ENCODE measurements at places on chromosomes 16 and 17.

DNA sequence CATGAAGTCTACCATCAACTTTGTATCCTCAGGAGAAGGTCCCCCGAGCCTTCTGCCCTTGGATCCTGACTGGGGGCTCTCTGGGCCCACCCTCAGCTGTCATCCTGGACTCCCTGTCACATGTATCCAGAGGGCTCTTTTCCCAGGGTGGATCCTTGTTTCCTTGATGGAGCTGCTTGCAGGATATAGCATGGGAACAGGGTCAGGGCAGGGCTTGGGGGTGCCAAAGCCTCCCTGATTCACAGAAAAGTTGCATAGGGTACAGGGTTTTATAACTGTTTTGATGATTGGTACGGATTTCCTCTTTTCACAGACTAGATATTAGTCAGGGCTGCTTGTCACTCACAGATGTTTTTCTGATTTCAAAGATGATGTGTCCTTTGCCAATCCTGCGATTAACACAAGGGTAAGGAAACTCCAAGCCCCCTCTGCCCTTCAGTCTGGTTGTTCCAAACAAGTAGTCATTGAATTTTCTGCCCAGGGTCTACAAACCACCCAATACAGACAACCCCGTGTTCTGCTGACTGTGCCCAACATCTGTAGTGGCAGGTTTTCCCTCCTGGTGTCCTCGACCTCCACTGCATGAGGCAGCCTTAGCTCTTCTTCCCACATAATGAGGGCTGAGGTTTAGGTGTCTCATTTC, 20.6 kb upstream of the SLC35G3 start:
- DNase-seq, result no peak

DNA sequence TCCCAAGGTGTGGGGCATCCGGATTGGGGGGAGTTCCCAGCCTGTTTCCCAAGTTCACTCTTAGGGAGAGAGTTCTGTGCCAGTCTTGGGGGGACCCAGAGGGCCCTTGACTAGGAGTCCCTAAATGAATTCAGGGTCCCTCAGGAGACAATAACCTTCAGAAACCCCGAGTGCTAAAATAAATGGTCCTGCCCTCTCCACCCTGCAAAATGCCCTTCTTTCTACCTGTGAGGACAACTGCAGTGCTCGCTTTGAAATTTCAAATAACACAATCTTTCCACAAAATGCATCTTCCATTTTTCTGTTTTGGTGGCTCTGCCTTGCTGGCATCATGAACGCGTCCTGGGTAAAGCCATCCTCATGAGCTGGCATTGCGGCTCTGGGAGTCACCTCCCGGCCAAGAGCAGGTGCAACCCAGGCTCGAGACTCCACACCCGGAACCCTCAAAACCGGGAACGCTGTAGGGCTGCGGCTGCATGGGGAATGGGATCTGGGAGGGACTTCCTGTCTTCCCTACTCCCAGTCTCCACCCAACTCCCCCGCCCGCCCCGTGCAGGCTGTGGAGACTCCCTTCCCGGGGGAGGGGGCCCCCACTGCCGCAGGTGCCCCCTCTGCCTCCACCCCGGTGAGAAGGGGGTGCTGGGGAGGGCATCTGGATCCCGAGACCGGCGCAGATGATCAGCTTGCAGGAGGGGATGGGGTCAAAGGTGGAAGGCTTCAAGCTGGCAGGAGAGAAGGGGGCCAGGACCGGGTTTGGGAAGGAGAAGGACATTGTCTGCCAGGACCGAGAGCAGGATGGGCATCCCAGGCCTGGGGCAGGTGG, at the start of gene ZNF205:
Gene ZNF205 (plus strand): TSS at position 529 of the 823 bp plus-strand sequence. CDS start 845 bp downstream, outside the sequence.
- peak; percentile 87 for DNase-seq

- DNase-seq, result no peak
Measured at GRCh38 chr17:44999433-44999832, 31.3 kb upstream of the C1QL1 start.

DNA sequence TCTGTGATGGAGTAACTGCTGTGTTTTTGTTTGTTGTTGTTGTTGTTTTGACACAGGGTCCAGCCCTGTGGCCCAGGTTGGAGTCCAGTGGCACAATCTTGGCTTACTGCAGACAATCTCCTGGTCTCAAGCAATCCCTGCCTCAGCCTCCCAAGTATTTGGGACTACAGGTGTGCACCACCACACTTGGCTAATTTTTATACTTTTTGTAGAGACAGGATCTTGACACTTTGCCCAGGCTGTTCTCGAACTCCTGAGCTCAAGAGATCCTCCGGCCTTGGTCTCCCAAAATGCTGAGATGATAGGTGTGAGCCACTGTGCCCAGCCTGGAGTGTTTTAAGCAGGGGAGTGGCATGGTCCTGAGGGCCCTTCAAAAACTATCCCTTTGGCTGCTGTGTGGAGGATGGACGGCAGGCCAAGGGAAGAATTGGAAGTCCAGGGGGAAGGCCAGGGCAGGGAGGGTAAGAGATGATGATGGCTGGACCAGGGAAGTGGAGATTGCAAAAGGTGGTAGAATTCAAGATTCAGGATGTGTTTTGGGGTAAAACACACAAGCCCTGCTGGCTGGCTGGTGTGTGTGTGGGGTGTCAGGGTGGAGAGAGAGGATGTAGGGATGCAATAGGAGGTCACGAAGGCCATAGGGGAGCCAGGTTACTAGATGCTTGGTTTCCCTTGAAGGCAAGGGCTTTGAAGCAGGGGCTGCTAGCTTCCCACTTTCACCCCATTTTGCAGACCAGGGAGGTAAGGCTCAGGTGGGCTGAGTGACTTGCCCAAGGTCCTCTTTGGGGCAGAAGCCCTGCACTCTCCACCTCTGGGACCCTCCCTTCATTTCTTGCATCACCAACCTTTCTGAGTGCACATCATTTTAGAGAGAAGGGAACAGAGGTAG, 18.8 kb upstream of the PLLP start:
- DNase-seq, result no peak

DNA sequence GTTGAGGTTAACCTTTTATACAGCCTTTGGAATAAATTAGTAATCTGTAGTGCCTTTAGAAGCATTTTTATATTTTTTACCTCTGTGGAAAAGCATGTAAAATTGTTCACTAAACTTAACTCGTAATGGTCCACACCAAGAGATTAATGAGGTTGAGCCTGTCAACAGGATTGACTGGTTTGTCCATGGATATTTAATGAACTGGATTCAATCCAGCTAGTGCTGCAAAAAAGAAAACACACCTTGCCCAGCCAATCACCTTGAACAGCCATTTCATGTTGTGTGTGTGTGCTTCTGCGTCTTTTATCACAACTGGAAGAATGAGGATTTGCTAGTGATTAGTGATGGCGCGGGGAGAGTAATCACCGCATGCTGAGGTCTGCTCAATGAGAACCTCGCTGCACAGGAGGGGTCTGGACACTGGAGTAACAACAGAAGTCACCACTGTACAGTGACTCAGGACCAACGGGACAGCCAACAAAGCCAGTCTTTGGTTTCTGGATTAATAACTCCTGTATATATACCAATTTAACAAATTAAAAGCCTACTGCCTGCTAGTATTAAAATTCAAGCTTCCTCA, 33.7 kb downstream of the LITAFD start:
- DNase-seq, result no peak

DNA sequence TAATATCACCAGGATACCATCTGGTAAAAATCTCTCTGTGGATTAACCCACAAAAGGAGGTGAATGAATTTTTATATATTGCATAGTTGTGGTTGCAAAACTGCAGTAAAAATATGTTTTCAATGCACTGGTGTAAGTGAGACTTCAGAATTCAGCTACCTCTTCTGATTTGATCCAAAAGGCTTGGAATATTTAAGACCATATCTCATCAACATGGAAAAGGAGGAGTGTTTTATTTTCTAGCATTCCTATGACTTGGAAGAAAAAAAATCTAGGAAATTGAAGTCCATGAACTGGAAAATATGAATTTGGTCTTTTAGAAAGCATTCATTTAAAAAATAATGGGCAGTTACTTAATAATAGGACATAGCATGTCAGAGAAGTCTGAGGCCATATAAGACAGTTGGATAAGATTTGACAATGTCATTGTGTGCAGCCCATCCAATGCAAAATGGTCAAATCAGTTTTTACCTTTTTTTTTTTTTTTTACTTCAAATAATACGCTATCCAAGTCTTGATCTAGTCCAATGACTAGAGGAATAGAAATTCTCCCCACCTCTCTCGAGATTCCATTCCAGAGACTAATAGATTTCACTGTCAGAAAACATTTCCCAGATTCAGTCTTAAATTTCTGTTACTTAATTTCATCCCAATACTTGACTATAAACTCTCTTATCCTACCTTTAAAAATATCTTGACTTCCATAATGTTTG, 364.9 kb upstream of the PMFBP1 start:
- DNase-seq, result no peak

DNA sequence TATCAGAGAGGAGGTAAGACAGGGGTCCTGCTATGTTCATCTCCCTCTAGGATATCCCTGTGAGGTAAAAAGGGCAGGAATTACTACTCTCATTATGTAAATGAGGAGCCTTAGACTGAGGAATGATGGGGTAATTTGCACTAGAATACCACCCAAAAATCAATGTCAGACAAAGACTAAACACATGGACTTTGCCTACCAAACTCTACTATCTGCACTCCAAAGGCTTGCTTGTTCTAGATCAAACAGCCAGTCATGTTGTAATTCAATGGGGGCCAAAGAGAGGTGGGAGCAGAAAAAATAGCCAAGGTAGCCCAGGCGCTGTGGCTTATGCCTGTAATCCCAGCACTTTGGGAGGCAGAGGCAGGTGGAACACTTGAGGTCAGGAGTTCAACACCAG, 120.7 kb downstream of the LYRM1 start:
- DNase-seq, result no peak

- no peak for DNase-seq
Measured at GRCh38 chr16:89360760-89361435, 129.5 kb downstream of the ANKRD11 start.

DNA sequence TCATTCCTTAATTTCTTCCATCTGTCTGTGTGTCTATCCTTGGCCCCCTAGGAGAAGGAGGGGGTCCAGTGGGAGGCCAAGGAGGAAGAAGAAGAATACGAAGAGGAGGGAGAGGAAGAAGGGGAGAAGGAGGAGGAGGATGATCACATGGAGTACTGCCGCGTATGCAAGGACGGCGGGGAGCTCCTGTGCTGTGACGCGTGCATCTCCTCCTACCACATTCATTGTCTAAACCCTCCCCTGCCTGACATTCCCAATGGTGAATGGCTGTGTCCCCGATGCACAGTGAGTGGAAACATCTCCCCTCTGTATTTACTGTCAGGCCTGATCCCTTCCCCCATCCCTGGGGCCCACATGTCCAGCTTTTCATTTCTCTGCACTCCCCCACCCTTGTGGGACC, 6.3 kb downstream of the CHD3 start:
- no peak for DNase-seq

DNA sequence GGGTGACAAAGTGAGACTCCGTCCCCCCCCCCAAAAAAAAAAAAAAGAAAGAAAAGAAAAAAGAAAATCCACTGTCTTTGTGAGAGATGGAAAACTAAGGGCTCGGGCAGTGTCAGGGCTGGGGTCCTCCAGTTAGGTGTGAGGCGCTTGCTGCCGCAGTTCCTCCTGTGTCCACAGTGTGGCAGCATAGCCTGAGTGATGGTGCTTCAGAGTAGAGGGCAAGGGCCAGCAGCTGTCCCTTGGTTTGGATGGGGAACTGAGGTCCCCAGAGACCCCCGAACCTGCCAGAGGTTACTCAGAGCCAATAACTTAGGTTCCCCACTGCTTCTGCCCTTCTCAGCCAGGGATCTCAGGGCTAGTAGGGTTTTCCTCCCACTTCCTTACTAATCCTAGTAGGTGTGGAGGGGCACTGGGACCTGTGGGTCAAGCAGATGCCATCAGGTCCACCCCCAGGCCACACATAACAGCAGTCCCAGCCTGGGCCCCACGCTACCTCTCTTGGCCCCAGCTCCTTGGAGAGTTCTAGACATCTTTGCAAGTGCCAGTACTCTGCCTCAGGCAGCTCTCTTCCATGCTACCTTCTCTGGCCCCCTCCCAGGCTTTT, 7.9 kb upstream of the LLGL1 start:
- peak; percentile 79 for DNase-seq

GRCh38 chr16:526181-527014, 1.1 kb upstream of the CAPN15 start:
- DNase-seq, result no peak

- DNase-seq, result no peak
Measured at GRCh38 chr16:53541326-53541725, 38.3 kb upstream of the AKTIP start.

- no peak for DNase-seq
Measured at GRCh38 chr16:84774810-84775209, 45.0 kb upstream of the CRISPLD2 start.

GRCh38 chr17:1486802-1487695, 5.4 kb downstream of the MYO1C start:
- DNase-seq, result no peak

DNA sequence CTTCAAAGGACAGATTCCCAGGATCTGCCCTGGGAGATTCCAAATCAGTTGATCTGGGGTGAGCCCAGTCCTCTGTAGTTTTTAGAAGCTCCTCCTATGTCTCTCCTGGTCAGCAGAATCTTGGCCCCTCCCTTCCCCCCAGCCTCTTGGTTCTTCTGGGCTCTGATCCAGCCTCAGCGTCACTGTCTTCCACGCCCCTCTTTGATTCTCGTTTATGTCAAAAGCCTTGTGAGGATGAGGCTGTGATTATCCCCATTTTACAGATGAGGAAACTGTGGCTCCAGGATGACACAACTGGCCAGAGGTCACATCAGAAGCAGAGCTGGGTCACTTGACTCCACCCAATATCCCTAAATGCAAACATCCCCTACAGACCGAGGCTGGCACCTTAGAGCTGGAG, 840 bp upstream of the CDH5 start:
- no peak for DNase-seq

DNA sequence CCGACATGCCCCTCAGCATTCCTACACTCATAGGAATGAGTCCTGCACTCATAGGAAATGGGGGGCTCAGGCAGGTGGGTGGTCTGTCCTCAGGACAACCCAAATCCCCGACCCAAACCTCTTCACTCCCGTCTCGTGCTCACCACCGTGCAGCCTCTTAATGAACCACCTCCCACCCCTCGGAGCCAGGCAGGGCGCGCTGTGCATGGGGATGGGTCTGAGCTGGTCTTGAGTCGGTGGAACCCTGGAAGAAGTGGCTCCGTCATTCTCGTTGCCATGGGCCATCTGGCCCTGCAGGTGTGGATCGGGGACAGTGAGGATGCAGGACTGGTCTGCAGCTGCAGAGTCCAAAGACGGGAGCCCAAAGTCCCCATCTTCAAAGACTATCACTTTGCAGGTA, 6.4 kb upstream of the RAB40B start:
- DNase-seq, result no peak

GRCh38 chr17:9937241-9937761, 32.2 kb upstream of the RCVRN start:
- no peak for DNase-seq

- DNase-seq, result no peak
Measured at GRCh38 chr16:8972843-8973586, 9.3 kb upstream of the USP7 start.

DNA sequence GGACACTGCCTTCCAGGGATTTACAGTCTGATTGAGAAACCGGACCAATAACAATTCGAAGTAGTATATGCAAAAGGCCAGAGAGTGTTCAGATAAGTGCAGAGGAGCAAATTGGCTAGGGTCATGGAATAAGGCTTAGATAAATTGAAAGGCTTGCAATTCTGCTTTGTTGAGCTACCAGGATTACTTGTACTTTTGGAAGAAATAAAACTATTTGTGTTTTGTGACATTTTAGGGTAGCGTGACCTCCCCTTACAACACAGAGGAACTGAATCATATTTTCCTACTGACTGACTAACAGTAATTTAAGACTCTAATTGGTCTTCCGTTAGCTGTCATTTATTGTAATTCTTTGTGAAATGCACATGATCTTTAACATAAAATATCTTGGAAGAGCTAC, 104.7 kb downstream of the PITPNC1 start:
- no peak for DNase-seq

All from D341Med (cell line).